ENCODE measurements at places on chromosomes 6 and 20.

DNA sequence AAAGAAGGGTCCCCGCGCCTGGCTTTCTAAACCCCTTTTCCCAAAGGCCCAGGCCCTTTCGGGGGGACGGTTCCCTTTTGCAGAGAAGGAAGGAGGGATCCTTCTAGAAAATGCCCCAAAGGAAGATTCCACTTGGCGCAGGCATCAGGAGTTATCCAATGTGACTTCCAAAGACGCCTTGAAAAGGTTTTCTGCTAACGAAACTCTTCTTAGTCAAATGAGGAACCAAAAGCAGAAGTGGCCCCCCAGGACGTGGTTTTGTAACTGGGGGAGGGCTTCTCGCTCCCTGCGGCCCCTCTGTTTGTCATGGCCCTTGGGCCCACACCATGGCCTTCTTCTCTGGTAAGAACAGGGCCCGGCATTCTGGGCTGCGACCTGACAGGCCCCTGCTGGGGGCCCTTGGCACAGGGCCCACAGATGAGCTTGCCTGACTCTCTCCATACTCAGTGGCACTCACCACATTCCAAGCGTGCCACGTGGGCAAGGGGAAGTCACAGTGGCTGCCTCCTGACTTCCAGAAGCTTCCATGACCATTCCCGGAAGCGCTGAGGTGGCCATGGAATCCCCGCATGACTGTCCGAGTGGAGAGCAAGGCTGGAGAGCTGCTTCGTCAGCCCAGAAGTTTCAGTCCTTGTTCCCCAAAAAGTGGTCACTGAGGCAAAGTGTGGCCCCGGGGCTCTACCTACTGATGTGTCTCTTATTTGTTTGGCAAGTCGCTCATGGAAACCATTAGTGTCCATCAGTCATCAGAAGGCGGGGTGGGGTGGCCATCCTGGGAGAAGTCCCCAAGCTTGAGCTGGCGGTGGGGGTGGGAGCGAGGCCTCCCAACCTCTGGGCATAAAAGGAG is 834 bp upstream of the CTSZ start:
- DNase-seq = no peak

- DNase-seq = no peak
These were observed 297.7 kb downstream of the DOK5 start for GRCh38 chr20:54772893-54773642.

- DNase-seq = no peak
These were observed 21.6 kb downstream of the LY86 start for GRCh38 chr6:6610031-6610591.

DNA sequence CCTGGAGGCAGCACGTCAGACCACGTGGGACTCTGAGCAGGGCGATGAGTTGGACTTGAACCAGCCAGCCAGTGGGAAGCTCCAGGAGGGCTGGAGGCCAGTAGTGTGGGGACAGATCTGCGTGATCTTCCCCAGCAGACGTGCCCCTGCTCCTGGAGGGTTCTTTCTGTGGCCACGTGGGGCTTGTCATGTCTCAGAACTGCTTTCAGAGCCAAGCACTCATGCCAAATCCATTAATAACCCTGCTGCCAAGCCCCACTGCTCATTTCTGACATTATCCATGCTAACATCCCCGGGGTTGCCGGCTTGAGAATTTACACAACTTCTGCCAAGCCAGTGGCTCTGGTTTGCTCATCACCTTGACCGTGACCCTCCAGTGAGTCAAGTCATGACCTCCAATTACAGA is 38.3 kb downstream of the SIRPA start:
- no peak for DNase-seq

DNA sequence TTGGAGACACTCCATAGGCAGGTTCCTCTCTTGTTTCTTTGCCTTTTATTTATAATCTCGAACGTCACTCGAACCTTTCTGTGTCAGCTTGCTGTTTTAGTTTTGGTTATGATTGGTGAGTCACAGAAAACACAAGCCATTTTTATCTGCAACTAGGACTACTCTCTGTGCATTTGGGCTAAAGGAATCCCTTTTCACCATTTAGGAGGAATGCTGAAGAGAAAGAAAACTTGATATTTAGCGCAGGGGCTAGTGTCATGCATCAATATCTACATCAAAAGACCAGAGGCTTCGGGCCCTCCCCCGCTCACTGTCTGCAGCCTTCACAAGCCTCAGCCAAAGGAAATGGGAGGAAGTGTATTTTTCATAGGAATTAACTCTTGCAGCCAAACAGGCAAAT is 507.8 kb upstream of the CITED2 start:
- DNase-seq = no peak

GRCh38 chr20:45465491-45466266 is 3.9 kb upstream of the WFDC2 start:
- no peak for DNase-seq

DNA sequence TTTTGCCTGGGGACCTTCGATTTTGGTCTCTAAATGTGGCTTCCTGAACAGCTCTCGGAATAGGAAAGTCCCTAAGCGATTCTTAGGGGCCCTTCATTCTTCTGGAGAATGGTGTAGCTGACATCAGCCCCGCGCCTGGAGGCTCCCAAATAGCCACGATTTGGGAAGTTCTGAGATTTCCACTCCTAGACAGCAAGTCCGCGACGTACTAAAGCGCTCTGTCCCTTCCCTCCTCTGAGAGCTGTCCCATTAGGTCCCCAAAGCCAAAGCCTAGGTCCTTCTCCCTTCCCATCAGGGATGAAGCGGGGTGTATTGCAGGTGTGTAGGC is 756 bp downstream of the MOXD1 start:
- no peak for DNase-seq

- DNase-seq = no peak
These were observed 16.7 kb upstream of the MYCT1 start for GRCh38 chr6:152680879-152681517.

DNA sequence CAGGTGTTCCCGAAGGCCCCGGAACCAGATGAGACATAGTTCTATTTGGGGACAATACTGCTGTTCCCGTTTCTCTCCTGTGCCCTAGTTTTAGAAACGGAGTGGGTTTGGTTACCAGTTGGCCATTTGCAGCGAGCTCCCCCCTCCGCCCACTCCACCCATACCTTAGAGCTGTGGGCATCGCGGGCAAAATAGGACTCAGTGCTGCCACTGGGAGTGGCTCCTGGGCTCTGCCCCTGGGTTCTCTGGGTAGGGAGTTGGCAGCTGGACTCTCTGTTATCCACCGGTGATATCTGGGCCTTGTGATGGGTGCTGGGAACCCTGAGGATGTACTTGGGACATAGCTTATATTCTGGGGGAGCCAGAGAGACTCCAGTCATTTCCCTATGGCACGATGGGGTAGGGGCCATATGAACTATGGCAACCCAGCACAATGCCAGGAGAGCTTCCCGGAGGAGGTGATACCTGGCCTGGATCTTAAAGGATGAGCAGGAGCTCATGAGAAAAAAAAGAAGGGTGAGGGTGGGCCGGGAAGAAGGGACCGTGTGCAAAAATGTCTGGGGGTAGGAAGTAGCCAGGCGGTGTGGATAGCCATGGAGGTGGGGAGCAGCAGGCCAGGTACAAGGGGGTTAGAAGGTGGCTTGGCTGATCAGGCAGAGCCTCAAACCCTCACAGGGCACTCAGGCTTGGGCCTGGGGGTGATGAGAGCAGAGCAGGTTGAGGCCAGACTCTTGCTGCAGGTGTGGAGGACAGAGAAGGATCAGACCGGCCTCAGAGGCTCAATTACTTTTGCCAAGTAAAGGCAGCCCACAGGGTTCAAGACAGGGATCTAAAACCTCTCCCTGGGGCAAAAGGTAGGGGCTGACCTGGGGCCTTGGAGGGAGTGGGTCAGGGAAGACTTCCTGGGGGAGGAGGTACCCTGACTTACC is 9.6 kb downstream of the SRC start:
- no peak for DNase-seq

GRCh38 chr6:170451762-170452651 is 101.1 kb downstream of the PSMB1 start:
- no peak for DNase-seq

DNA sequence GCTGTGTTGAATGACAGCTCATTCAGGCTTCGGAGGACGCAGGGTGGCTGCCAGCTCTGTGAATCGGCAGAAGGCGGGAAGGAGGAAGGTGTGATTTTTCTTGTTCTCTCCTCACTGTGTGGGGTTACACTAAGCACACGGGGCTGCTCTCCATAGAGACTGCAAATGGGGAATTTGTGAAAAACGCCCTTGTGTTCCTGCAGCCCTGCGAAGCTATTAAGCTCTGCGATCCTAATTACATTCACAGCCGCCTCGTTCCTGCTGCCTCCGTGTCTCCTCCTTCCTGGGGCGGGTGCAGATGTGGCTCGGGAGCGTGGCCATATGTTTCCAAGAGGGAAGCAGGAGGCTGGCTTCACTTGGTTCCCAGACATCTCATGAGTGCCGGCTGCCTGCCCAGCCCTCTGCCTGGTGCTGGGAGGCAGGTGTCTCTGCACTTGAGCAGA is 124.0 kb downstream of the TOX2 start:
- DNase-seq = no peak

GRCh38 chr20:11128220-11128718 is 454.5 kb upstream of the JAG1 start:
- no peak for DNase-seq

GRCh38 chr6:25590986-25591385 is 61.0 kb upstream of the SCGN start:
- no peak for DNase-seq

DNA sequence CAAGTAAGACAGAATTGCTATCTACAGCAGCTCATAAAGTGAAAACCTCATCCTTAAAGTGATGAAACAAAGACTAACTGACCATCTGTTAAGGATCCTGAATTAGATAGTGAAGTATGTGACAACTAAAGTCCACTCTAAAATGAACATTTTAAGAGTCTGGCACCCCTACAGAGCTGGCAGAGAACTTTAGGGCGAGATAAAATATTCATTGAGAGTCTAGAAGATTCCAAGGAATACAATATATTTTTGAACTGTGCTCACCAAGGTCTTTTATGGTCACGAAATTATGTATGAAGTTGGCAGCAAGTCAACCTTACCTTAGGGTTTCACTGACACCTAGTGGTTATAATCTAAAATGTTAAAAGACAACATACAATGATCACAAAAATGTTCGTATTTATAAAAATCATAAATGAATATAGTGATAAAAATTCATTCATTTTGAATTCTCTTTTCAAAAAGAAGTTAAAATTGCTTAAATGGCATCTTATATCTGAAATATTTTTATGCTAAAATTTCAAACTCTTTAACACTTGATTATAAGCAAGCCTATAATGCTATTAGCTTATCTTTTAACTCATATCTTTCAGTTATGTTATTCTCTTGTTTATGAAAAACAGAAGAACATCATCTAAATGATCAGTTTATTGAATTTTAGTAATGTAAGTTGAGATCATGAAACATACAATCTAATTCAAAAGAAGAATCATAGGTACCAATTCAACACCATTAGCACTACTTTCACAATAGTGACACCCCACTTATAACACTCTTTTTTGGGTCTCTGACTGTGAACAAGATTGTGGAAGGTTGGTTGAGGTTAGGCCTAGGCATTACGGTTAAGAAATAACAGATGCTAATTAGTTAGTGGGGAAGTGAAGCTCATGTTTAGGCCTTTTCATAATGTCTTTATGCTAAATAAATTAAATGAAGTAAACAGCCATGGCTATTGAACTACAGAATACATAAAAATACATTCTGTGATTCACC is 27.5 kb downstream of the RSPH3 start:
- no peak for DNase-seq

- no peak for DNase-seq
These were observed 637.4 kb upstream of the MARCKS start for GRCh38 chr6:113219783-113220182.

GRCh38 chr6:105191351-105191750 is 11.5 kb upstream of the POPDC3 start:
- DNase-seq = no peak

DNA sequence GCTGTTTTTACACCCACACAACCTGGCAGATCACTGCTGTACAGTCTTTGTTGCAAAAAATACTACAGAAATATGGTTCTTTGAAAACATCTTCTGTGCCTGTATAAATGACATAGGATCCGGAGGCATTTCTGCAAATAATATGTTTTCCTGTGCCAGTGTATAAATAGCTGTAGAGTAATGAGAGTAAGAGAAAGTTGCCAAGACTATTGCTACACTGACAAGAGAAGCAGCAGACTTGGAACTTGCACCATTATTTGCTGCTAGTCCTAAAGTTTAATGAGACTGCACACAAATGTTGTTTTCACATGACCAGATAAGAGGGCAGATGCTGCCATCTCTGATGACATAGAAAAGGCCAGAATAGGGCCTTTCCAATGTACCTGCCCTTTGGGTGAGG is 50.0 kb upstream of the DTNBP1 start:
- DNase-seq = no peak

DNA sequence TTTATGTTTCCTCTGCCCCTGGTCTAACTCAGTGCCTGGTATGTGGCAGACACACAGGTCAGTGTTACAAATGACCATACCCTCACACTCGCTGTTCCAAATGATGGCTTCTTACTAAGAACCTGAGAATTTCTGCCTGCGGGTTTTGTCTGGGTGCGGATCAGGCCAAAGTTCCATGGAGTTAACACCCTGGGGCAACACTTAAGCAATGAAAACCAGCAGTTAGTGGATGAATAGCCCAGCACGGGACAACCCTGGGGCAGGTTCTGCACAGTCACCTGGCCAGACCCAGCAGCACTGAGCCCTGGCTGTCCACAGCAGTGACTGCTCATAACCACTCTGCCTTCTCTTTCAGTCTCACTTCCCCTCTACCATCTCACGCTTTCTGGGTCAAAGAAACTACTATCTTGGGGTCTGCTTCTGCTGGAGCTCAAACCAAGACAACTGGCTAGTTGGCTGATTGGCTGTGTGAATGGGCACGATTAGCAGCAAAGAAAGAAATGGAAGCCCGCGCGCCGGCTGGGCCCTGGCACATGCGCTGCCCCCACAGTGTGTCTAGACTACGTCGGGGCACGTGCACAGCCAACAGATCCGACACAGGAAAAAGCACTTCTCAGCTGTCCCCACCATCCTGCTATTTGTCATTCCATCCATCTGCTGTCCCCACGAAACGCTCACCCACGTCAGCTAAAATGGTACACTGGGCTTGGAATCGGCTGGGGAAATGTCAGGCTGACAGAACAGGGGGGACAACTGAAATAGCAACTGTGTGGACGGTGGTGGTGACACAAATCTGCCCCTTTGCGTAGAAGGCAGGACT is 36.6 kb downstream of the MGME1 start:
- no peak for DNase-seq

GRCh38 chr6:7997286-7997685 is 66.9 kb downstream of the BLOC1S5 start:
- no peak for DNase-seq

DNA sequence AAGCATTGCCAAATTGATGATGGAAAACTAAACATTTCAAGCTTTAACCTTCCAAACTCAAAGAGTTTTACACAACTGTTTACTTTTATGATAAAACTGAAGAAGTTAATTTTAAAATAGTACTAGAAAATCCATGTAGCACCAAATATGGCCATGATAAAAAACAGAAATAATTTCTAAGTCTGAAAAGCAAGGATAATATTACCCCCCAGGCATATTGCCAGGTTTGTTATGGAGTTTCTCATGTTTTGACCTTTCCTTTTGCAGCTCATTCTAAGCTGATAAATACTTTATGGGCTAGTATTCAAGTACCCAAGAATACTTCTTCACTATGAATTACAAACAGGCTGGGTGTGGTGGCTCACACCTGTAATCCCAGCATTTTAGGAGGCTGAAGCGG is 209.9 kb upstream of the ZFP64 start:
- DNase-seq = no peak

GRCh38 chr6:132936646-132937045 is 122.3 kb downstream of the RPS12 start:
- DNase-seq = no peak
